Right cardiac atrium (tissue), 5 donors: ENCODE measurements at places on chromosomes 11 and 22. TPM values are rescaled to one million over a fixed set of nuclear protein-coding genes. Genes with fewer than 3 reads are reported as not detected.

The LMO1 gene
- not detected for total RNA-seq

The SCN3B gene
- total RNA-seq: 0.58 TPM

The APOL4 gene
- total RNA-seq: 7.4 TPM

The NCF4 gene
- 6.6 TPM for total RNA-seq

The ENTHD1 gene
- total RNA-seq: not detected

The DDX17 gene
- total RNA-seq: 239 TPM

The NOX4 gene
- total RNA-seq: 8.2 TPM

The C11orf52 gene
- 5.5 TPM for total RNA-seq

The PRG3 gene
- total RNA-seq: not detected

- DNase-seq: peak; percentile 91
Measured at GRCh38 chr22:19745155-19746101, 15.2 kb upstream of the TBX1 start.

GRCh38 chr22:37383341-37383740 lies 43.9 kb downstream of the ELFN2 start:
- no peak for DNase-seq

DNA sequence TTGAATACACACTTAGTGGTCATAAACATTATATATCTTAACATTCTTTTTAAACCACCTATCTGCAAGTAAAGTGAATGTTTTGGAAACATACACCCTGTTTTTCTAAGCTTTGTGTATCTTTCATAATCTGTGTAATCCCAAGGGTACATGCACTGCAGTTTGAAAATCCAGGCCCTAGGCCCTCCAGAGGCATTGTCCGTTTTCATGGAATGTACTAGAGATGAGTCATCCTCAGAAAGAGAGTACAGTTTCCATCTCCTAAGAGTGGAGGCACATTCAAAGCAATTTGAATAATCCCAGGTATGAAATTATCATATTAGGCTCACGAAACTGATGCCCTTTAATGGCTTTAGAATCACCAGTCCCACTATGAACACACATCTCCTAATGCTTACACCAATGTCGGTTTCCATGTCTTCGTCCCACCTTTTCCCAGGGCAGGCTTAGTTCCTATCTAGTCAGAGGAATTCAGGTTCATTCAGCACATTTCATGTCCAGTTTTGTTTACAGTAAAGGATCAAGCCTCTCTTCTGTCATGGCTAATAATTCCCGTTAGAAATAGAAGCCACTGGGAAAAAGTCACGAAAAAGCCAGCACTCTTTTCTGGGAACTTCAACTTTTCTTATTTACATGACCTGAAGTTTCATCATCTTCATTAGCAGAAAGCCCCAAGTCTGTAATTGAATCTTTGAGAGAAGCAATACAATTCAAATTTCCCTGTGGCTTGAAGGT lies 39.5 kb upstream of the CD44 start:
- DNase-seq: no peak

- peak; percentile 48 for DNase-seq
Measured at GRCh38 chr22:40345815-40346184, 500 bp upstream of the ADSL start.

DNA sequence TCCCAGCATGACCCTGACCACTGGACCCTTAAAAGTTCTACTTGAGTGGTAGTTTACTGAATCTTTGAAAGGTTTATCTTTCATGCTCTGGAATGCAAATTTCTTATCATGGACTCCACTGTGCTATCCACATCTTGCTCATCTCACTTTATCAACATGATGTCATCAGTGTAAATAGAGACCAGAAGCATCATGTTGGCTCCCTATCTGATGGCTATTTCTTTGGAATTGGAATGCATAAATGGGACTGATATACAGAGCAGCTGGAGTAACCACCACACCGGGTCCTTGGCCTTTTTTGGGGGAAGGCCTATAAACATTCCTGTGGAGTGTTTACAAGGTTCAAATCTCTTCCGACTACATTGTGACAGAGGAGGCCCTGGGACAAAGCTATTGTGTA lies 74.1 kb upstream of the CEP126 start:
- DNase-seq: no peak

DNA sequence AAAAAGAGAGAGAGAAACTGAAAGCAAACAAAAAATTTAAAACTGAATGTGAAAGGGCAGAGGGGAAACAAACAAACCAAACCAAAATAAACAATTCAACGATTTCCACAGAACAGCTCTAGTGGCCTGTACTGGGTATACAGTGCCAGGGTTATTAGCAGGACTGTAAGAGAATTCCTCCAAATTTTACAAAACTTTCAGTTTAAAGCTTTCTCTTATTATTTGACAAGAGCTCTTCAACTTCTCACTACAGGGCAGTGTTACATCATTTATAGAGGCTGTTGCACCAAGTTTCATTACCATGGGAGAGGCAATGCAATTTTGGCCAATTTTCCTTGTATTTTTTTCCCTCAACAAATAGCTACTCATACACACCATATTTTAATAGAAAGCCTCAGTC lies 44.3 kb upstream of the CLPB start:
- DNase-seq: no peak

DNA sequence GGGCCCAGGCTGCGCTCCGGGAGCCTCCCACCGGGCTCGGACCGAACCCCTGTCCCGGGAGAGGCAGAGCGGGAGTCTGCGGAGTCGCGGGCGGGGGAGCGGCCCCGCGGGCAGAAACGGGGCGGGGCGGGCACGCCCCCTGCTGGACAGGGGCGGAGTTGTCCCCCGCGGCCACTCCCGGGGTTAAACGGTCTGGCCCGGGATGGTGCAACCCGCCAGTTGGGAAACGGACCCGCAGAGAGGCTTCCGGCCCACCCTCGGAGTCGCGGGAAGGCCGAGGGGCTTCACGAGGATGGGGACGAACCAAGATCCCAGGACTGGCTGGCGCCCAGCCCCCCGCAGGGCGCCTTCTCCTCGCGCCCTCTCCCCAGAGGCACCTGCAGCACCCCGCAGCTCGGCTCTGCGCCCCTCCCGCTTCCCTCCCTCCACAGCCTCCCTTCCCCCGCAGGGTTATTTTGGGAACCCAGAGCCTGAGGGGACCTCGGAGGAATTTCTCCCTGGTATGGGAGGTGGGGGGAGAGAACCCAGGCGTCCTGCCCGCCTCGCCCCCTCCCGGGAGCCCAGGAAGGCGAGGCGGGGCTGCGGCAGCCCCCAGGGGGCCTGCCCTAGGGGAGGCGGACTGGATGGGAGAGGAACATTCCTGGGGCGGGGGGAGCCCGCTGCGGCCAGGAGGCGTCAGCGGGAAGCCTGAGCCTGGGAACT lies 902 bp downstream of the RASGRP2 start:
- peak; percentile 91 for DNase-seq

DNA sequence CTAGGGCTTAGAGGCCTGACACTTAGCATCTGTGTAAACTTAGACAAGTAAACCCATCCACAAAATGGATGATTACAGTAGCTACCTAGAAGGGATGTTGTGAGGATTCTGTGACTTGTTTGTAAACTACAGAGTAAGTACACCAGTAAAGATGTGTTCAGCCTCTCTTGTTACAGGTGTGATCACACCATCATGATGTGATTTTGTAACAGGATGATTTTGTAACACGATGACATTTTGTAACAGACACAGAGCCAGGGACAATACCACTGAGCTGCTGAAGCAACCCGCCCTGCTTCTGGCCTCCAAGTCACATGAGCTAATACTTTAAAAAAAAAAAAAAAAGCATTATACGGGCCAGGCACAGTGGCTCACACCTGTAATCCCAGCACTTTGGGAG lies 17.0 kb downstream of the FADD start:
- no peak for DNase-seq

GRCh38 chr22:41171996-41172395 lies 33.1 kb upstream of the L3MBTL2 start:
- DNase-seq: no peak

- DNase-seq: no peak
Measured at GRCh38 chr11:75839851-75840250, 24.8 kb downstream of the UVRAG start.

GRCh38 chr11:2265854-2266585 lies 4.4 kb downstream of the ASCL2 start:
- no peak for DNase-seq

DNA sequence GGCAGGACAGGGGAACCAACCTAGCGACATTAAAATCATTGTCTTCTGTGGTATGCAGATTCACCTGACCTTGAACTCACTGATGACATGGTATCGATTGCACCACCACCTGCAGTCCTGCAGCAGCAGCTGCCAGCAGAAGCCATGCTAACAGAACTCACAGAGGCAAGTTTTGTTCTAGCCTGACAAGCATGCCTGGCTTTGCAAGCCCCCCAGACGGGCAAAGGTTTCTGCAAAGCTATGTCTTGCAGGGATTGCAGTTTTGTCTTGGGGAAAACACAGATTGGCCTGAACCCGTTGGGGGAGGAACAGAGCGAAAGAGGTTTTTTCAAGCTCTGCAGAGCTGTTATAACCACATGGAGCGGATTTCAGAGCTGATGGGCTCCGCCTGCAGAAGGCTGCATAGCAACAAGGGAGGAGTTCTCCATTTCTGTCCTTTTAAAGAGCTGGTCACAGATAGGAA lies 221.0 kb downstream of the HIPK3 start:
- no peak for DNase-seq

DNA sequence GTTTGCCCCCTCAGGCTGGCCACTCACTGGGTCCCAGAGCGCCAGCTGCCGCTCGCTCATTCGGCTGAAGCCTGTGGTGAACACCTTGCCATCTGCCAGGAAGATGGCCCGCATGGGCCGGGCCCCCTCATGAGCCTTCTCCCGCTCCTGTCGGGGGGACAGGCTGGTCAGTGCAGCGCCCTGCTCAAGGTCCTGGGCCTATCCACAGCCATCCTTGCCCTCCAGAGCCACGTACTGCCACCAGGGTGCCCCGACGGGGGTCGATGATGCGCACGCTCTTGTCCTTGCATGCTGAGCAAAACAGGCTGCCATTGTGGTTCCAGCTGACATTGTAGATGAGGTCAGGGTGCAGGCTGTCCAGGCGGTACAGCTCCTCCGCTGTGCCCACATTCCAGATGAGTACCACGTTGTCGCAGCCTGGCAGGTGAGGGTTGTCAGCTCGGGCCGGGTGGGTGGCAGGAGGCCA lies 2.1 kb downstream of the CORO1B start:
- peak; percentile 55 for DNase-seq

DNA sequence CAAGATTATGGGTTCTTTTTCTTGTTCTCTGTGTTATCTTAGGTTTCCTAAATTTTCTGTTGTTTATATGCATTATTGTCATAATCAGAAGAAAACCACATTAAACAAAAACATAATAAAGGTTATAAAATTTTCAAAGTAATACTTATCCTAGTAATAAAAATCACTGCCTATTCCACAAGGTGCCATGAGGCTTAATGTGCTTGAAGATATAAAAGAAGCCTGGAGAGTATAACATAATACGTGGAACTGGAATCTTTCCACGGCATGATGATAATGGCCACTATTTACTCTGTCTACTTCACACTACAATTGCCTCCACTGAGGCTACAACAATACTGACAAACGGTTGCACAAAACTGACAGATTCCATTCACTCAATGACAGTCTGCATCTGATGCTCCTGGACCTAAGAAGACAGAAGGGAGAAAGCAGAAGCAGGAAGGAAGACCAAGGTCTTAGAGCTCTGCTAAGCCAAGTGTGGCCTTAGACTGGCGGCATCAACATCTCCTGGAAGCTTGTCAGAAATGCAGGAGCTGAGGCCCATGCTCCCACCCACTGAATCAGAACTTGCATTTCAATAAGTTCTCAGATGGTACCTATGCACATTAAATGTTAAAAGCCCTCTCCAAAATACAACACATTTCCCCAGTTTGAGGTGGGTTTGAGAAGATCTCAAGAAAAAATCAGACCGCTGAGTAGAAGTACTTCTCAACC lies 13.1 kb downstream of the TENM4 start:
- no peak for DNase-seq

DNA sequence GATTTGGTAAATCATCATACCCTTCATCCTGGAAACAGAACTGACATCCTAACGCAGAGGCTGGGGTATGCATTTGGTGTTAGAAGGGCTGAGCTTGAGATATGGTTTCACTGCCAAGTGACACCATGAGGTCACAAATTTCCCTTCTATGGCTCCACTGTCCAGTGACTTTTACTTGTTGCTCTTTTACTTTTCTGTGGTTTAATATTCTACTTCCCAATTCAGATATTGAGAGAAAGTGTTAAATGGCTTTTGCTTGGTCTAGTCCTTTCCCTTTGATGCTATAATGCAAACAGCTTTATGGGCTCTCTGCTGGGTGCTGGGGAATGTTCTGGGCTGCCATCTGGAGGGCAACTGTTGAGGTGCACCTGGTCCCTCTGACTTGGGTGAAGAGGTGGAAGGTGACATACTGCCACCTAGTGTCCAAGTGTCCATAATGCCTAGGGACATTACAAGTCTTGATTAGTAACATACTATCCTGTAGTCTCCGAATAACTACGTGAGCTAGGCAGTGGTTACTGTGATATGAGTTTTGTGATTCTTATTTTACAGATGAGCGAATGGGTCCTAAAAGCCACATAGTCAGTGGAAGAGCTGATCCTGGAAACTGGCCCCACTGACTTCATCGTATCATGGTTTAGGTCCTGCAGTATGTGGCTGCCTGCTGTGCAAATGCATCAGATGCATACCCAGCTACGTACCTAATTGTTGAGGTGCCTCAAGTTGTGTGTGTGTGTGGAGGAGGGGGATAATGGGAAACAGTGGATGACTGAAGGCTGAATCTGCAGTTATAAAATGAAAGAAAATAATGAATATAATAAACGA lies 149.1 kb upstream of the RAG2 start:
- peak; percentile 72 for DNase-seq

- DNase-seq: peak; percentile 71
Measured at GRCh38 chr11:65500387-65501185, 1.7 kb downstream of the MALAT1 start.

DNA sequence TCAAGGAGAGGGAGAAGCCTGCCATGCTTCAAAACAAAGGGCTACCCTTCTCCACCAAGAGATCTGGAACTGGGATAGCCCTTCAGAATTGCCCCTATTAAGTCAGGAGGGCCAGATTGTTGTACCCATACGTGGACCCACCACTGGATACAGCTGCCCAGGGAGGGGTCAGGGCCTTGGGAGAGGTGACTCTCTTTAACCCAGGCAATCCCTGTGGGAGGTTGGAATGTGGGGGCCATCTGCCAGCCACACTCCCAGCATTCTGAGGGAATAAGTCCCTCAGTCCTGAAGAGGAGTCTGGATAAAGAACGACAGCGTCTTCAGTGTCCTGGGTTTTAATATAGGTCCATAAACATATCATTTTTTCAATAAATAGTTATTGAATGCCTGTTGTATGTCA lies 588.2 kb upstream of the TENM4 start:
- DNase-seq: no peak
